ENCODE measurements at places on chromosomes 7 and 10.

DNA sequence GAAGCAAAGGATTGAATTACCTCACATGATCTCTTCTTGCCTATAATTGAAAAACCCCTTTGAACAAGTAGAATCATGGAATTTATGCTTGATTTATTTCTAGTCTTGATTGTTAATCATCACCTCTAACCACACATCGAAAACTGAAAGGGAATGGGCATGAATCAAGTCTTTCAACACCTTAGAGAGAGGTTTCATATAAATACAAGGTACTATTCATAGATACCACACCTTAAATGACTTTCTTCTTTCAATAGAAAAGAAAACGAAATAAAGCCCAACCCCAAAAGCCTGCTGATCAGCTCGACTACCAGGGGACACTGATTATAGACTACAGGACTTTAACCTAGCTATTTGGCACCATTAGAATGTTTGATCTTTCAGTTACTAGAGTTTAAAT, 128.6 kb upstream of the PTPRZ1 start:
- H3K4me3 ChIP-seq, result no peak overlapping the region
- no peaks in the 10 kb centered on the region for H3K36me3 ChIP-seq
- no peak for DNase-seq
- no peaks in the 10 kb centered on the region for H3K27me3 ChIP-seq
- H3K27ac ChIP-seq, result no peak overlapping the region
- no peaks in the 10 kb centered on the region for H3K4me1 ChIP-seq

GRCh38 chr7:46651561-46652088, 730.6 kb upstream of the IGFBP3 start:
- H3K27ac ChIP-seq, result no peak overlapping the region
- no peak overlapping the region for H3K4me3 ChIP-seq
- no peak for DNase-seq
- H3K36me3 ChIP-seq, result no peaks in the 10 kb centered on the region
- H3K27me3 ChIP-seq, result no peaks in the 10 kb centered on the region

- no peaks in the 10 kb centered on the region for H3K4me1 ChIP-seq
- H3K4me3 ChIP-seq, result no peak within 1 kb of the TSS
- peaks cover 5% of the 10 kb centered on the region for H3K27me3 ChIP-seq
- DNase-seq, result no peak
Observed at GRCh38 chr10:69278446-69278963, at the start of gene HK1. Gene HK1 (plus strand): TSS chr10:69278496.

GRCh38 chr10:32190890-32191491, 134.8 kb upstream of the KIF5B start:
- DNase-seq, result no peak
- no peak overlapping the region for H3K27ac ChIP-seq
- H3K27me3 ChIP-seq, result peaks cover 2% of the 10 kb centered on the region
- peaks cover 2% of the 10 kb centered on the region for H3K4me1 ChIP-seq
- no peak overlapping the region for H3K4me3 ChIP-seq
- no peaks in the 10 kb centered on the region for H3K36me3 ChIP-seq

- DNase-seq, result no peak
- H3K27me3 ChIP-seq, result no peaks in the 10 kb centered on the region
- no peaks in the 10 kb centered on the region for H3K36me3 ChIP-seq
- H3K4me3 ChIP-seq, result no peak overlapping the region
Observed at GRCh38 chr7:31234836-31235605, 105.5 kb downstream of the NEUROD6 start.

DNA sequence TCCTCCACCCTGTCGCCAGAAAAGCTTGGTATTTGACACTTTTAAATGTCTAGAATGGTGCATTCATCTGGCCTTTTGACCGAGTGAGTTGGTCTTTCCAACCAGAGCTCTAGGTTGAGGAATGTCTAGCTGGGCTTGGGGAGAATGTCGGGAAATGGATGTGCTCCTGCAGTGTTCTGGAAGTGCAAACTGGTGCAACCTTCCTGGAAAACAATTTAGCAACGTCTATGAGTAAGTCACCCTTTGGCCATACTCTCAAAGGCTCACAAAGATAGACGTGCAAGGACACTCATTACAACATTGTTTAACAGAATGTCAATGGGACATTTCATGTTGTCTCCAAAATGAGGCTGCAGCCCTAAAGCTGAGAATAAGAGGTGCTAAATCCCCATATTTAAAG, 12.2 kb upstream of the NMT2 start:
- peaks cover 5% of the 10 kb centered on the region for H3K4me1 ChIP-seq
- no peak overlapping the region for H3K27ac ChIP-seq
- no peaks in the 10 kb centered on the region for H3K27me3 ChIP-seq
- no peaks in the 10 kb centered on the region for H3K36me3 ChIP-seq
- no peak for DNase-seq

DNA sequence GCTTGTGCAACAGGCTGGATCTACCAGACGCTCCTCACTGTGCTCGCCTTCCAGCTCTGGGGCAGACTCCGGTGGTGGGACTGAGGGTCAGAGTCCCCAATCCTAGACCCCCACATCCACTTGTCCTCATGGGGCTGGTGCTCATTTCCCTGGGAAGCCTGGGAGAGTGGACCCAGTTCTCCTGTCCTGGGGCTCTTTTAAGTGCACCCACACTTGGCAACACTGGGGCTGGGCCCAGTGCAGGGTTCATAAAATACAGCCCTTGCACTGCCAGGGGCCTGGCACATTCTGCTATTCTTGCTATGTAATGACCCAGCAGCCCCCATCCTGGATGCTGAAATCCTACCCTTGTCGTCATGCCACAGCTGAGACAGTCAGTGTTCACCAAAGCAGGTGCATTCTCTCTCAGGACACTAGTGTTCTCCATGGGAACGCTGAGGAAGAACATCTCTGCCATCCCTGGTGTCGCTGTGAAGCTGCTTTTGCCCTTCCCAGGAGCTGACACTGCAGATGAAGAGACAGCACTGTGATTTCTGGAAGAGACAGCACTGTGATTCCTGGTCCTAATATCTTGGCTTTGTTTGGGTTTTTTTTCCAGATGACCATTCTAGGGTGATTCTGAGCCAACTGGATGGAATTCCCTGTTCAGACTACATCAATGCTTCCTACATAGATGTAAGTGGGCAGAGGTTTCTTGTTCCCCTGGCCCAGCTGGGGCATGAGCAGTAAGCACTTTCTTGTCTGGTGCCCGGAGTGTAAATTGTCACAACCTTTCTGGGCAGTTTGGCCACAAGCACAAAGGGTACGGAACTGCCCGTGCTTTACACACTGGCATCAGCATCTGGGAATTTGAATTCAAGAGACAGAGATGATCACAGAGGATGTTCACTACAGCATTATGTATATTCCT, 65.6 kb downstream of the MKI67 start:
- peaks cover 24% of the 10 kb centered on the region for H3K36me3 ChIP-seq
- peaks cover 49% of the 10 kb centered on the region for H3K4me1 ChIP-seq
- H3K27ac ChIP-seq, result no peak overlapping the region
- no peak for DNase-seq
- H3K27me3 ChIP-seq, result no peaks in the 10 kb centered on the region

- no peak overlapping the region for H3K4me3 ChIP-seq
- no peak for DNase-seq
- H3K4me1 ChIP-seq, result peaks cover 35% of the 10 kb centered on the region
Observed at GRCh38 chr10:101052285-101052684, 9.5 kb upstream of the KAZALD1 start.

GRCh38 chr10:17547060-17547459, 70.1 kb downstream of the HACD1 start:
- H3K4me3 ChIP-seq, result no peak overlapping the region
- no peaks in the 10 kb centered on the region for H3K36me3 ChIP-seq
- H3K27me3 ChIP-seq, result peaks cover 3% of the 10 kb centered on the region
- peaks cover 1% of the 10 kb centered on the region for H3K4me1 ChIP-seq
- DNase-seq, result no peak
- no peak overlapping the region for H3K27ac ChIP-seq

GRCh38 chr7:16669581-16669980, 23.6 kb downstream of the BZW2 start:
- H3K27ac ChIP-seq, result no peak overlapping the region
- DNase-seq, result no peak
- H3K4me1 ChIP-seq, result peaks cover 7% of the 10 kb centered on the region
- no peak overlapping the region for H3K4me3 ChIP-seq

- H3K4me1 ChIP-seq, result no peaks in the 10 kb centered on the region
- no peak overlapping the region for H3K4me3 ChIP-seq
- no peaks in the 10 kb centered on the region for H3K27me3 ChIP-seq
- no peak overlapping the region for H3K27ac ChIP-seq
Observed at GRCh38 chr7:81075150-81075549, 156.3 kb upstream of the SEMA3C start.

GRCh38 chr7:91149341-91150246, 114.6 kb upstream of the FZD1 start:
- H3K4me3 ChIP-seq, result no peak overlapping the region
- H3K36me3 ChIP-seq, result no peaks in the 10 kb centered on the region
- no peaks in the 10 kb centered on the region for H3K4me1 ChIP-seq
- no peak overlapping the region for H3K27ac ChIP-seq
- H3K27me3 ChIP-seq, result no peaks in the 10 kb centered on the region

- peak; percentile 83 for DNase-seq
- H3K4me1 ChIP-seq, result peaks cover 34% of the 10 kb centered on the region
- peak overlapping the region; percentile 52 for H3K27ac ChIP-seq
- H3K4me3 ChIP-seq, result peak overlapping the region; percentile 57
Observed at GRCh38 chr10:102673819-102674511, 29.7 kb downstream of the TRIM8 start.

DNA sequence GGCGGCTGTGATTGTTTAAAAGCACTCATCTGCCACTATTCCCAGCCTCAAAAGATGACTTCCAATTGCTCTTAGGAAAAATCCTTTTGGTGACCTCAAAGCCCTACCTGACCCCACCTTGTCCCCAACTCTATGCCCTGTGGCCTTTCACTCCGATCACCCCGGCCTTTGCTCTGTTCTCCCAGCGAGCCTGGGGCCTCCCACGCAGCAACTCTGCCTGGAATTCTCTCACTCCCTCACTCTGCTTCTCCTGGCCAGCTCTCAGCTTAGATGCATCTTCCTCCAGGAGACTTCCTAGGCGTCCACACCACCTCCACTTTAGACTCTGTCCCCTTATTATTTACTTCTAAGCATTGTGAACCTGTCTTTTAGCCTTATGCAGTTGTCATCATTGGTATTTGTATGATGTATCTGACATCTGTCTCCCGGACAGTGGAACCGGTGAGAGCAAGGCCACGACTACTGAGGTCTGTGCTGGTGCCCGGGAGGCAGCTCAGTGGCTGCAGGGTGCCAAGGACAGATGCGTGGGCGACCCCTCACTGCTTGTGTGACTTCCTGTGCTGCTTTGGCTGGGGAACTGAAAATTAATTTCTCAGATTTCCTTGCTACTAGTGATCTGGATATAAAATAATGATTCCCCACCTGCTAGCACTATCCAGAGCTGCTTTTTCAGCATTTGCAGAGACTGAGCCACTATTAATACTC, 63.0 kb downstream of the PIP4K2A start:
- H3K4me3 ChIP-seq, result no peak overlapping the region
- H3K4me1 ChIP-seq, result peaks cover 97% of the 10 kb centered on the region
- no peak for DNase-seq
- H3K27ac ChIP-seq, result peak overlapping the region; percentile 97
- H3K27me3 ChIP-seq, result no peaks in the 10 kb centered on the region

DNA sequence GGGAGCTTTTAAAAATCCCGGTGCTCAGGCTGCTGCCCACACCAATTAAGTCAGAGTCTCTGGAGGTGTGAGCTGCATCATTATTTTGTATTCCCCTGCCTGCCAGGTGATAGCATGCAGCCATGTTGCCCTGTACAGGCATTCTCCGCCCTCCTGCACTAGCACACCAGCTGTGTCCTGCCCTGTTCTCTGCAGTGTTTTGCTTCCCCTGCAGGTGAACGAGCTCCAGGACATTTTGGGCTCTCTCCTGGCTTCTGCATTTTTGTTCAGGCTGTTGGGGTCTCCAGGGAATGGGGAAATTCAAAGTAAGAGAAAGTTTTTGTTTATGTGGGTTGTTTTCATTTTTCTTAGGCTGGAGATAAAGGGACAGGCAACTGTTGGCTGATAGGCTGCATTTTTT, 271.0 kb upstream of the COBL start:
- no peak overlapping the region for H3K27ac ChIP-seq
- no peaks in the 10 kb centered on the region for H3K27me3 ChIP-seq
- no peaks in the 10 kb centered on the region for H3K36me3 ChIP-seq
- DNase-seq, result no peak

DNA sequence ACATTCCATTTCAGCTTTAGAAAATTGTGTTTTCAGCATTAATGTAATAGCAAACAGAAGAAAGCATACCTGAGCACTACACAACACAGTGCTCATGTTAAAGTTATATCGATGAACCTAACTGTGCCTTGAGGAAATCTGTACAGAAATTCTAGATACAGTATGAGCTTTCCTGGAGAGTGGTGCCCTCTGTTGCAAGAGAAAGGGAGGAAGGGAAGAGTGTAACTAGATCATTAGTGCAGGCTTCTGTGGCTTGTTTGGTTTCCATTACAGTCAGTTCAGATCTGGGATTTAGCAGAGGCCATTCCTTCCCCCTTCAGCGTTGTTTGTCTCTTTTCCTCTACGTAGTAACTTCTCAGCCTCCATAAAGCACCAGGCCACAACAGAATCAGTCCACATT, 139.7 kb downstream of the HTR7 start:
- DNase-seq, result no peak
- H3K4me1 ChIP-seq, result no peaks in the 10 kb centered on the region
- H3K27ac ChIP-seq, result no peak overlapping the region
- no peak overlapping the region for H3K4me3 ChIP-seq
- H3K36me3 ChIP-seq, result no peaks in the 10 kb centered on the region

- DNase-seq, result no peak
- H3K4me3 ChIP-seq, result no peak overlapping the region
- no peak overlapping the region for H3K27ac ChIP-seq
- no peaks in the 10 kb centered on the region for H3K36me3 ChIP-seq
- H3K27me3 ChIP-seq, result peaks cover 9% of the 10 kb centered on the region
Observed at GRCh38 chr10:13373644-13374043, 25.6 kb upstream of the SEPHS1 start.

GRCh38 chr7:12630513-12630819, 57.0 kb upstream of the ARL4A start:
- H3K4me1 ChIP-seq, result peaks cover 5% of the 10 kb centered on the region
- H3K27me3 ChIP-seq, result peaks cover 24% of the 10 kb centered on the region
- H3K36me3 ChIP-seq, result no peaks in the 10 kb centered on the region

GRCh38 chr7:26959290-26959689, 94.9 kb upstream of the SKAP2 start:
- no peaks in the 10 kb centered on the region for H3K36me3 ChIP-seq
- H3K27me3 ChIP-seq, result peaks cover 7% of the 10 kb centered on the region
- H3K4me3 ChIP-seq, result no peak overlapping the region

- no peak overlapping the region for H3K4me3 ChIP-seq
- DNase-seq, result peak; percentile 69
- peaks cover 3% of the 10 kb centered on the region for H3K36me3 ChIP-seq
- peak overlapping the region; percentile 47 for H3K27ac ChIP-seq
Observed at GRCh38 chr10:85612378-85612775, 754.2 kb downstream of the GRID1 start.

DNA sequence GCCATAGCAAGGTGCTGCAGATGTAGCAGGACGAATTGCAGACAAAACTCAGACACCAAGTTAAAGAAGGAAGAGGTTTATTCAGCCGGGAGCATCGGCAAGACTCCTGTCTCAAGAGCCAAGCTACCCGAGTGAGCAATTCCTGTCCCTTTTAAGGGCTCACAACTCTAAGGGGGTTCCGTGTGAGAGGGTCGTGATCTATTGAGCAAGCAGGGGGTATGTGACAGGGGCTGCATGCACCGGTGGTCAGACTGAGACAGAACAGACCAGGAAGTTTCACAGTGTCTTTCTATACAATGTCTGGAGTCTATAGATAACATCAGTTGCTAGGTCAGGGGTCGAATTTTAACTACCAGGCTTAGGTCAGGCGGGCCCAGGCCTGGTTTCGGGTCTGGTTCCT, 222.0 kb upstream of the C7orf33 start:
- H3K36me3 ChIP-seq, result no peaks in the 10 kb centered on the region
- no peak overlapping the region for H3K27ac ChIP-seq
- DNase-seq, result no peak
- no peak overlapping the region for H3K4me3 ChIP-seq

All from activated CD8-positive, alpha-beta memory T cell treated with anti-CD3 and anti-CD28 coated beads, Interleukin-2, amount 10 ng/mL, durations not matched to agents 7 days and 5 days (primary cell).